ENCODE measurements at places on chromosomes 1 and 21.
A peak's percentile ranks its signal among the peaks of the same experiment; 100 is the strongest.

- no peak for DNase-seq
Measured at GRCh38 chr1:213066363-213066762, 15.3 kb downstream of the RPS6KC1 start.

DNA sequence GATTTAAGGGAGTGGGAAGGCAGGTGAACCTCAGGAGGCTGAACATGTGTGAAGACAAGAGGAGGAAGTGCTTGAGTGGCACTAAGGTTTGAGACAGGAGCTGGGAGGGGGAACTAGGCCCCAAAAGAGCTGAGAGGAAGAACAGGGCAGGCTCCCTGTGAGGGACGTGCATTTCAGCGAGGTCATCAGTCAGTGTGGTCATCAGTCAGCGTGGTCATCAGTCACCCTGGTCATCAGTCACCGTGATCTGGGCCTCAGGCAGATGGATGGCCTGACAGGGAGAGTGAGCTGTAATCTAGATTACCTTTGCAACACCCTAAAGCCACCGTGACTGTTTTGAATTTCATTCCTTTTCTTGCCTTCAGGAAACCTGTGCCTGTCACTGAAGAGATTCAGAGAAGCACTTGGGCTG, 29.1 kb downstream of the VTCN1 start:
- no peak for DNase-seq

- peak; percentile 97 for DNase-seq
Measured at GRCh38 chr1:112700290-112701226, 6.4 kb downstream of the RHOC start.

GRCh38 chr1:109503935-109504334, 5.6 kb downstream of the AMIGO1 start:
- no peak for DNase-seq

DNA sequence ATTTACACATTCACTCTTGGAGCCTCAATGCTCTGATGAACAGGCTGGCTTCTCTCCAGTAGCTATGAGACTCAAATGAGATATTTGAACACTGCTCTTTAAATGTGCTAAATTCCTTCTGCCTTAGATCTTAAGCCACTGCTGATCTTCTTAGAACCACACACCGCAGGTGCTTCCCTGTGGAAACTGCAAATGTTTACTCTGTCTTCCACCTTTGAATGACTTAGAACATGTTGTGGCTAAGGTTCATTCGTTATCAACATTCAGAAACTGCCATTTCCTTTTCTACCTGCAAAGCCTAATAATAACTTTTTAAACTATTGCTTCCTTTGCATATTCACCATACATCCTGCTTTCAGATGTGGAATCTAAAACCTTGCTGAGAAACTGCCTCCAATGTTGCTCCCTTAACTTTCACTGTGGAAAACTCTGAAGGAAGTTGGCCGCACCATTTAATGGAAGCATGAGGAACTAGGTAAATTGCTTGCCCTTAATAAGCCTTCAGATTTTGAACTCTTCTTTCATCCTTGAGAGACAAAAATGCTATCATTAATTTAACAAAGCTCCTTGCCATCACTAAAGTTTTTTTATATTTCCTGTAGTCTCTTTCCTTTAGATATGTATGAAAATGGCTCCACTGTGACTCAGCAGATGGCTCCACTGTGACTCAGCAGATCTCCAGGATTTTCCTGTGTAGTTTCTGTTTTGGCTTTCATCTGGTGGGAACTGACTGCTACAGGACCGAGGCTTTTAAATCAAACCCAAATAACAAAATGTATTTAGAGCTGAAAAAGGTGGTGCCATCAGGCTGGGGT, 143.8 kb downstream of the TNFSF18 start:
- no peak for DNase-seq

- DNase-seq = no peak
Measured at GRCh38 chr1:230899841-230900251, 31.5 kb upstream of the C1orf198 start.

DNA sequence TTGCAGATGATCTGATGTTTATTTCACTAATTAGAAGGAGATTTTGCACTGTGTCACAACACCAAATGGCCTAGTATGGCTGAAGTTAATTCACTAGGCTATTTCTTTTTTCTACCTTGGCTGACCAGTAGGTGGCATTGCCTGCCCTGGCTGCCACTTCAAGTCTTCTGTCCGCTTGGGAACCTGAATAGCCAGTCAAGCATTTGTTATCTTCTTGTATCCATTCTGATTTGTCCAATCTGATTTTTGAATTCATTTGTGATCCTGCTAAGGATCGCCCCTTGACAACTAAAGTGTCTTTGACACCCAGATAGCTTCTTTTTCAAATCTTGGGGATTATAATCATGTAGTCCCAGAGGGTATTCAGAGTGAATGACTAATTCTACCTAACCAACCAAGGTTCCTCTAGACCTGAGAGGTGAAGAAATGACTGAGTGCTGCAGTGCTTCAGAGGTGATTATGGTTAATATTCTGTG, 99.4 kb downstream of the GIPC2 start:
- peak; percentile 72 for DNase-seq

- no peak for DNase-seq
Measured at GRCh38 chr1:22545141-22545540, 18.1 kb upstream of the EPHA8 start.

DNA sequence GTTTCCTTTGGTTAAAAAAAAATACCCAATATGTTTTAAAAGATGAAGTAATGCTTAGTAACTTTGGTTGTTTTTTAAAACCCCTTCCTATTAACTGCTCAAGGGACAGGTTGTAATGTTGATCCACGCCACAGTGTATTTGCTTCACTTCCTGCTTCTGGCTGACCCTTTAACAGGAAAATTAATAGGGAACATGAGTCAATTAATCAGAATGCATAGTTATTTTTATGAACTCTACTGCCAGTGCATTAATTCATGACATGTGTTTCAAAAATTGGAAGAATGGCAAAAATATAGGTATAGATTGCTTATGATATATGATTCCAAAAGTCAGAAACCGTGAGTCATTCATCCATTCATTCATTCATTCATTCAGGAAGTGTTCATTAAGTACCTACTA, 204.8 kb downstream of the SETD4 start:
- DNase-seq = no peak

- no peak for DNase-seq
Measured at GRCh38 chr1:183058851-183059502, 35.8 kb downstream of the LAMC1 start.

DNA sequence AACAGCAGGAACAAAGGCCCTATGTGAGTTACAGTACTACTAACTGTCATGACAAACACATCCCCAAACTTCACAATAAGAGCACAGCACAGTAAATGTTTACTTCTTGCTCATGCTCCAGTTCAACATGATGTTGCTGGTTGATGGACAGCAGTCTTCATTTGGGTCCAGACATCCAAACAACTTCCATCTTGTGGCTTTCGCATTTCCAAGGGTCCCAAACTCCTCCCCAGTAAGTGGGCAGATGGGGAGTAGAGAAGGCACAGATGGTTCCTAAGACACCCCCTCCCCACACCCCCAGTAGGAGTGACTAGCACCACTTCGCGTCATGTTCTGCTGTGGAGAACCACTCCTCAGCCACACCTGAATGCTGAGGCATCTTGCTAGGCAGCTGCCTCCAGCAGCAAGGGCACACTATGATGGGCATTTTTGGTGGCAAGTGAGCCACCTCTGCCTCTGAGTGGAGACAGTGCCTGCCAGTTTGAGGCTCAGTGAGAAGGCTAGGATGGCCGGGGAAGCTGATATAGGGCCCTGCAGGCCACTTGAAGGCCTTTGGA, 32.7 kb upstream of the CD2 start:
- DNase-seq = no peak

- DNase-seq = no peak
Measured at GRCh38 chr1:20893931-20894330, 106.8 kb upstream of the HP1BP3 start.

DNA sequence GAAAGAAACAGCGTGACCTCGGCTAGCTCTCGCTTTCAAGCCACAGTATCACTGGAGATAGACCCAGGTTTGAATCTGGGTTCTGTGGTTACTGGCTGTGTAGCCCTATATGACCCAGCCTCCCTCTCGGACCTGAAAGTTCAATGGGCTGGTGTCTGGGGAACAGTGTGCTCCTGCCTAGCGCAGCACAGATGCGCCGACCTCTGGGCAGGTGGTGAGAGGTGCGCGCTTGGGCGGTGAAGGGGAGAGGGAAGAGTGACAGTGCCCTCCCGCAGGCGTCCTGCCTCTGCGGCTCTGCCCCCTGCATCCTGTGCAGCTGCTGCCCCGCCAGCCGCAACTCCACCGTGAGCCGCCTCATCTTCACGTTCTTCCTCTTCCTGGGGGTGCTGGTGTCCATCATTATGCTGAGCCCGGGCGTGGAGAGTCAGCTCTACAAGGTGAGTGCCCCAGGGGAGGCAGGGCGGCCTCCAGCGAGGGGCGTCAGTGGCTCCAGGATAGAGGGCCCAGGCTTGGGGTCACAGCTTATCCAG, 10.5 kb downstream of the SERINC2 start:
- DNase-seq = peak; percentile 50

GRCh38 chr1:179883040-179883744, 1.1 kb downstream of the TOR1AIP1 start:
- DNase-seq = no peak

DNA sequence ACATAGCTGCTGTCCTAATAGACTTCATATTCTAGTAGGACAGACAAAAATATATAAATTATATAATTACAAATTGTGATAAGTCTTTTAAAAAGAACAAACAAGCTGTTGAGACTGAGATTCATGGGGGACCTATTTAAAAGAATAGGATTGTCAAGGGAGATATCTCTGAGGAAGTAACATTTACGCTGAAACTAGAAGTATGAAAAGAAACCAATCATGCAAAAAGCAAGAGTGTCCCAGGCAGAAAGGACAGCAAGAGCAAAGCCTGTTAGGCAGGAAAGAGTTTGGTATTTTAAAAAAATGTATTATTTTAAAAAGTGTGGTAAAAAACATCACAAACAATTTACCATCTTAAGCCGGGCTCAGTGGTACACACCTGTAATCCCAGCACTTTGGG, 9.1 kb upstream of the METTL13 start:
- no peak for DNase-seq

- no peak for DNase-seq
Measured at GRCh38 chr1:109592916-109593315, 26.5 kb downstream of the GNAT2 start.

- DNase-seq = peak; percentile 43
Measured at GRCh38 chr1:79006564-79006963, at the start of gene ADGRL4. TSS of gene ADGRL4 (minus strand) at chr1:79006730. CDS start at chr1:79006654, 76 bp downstream.

DNA sequence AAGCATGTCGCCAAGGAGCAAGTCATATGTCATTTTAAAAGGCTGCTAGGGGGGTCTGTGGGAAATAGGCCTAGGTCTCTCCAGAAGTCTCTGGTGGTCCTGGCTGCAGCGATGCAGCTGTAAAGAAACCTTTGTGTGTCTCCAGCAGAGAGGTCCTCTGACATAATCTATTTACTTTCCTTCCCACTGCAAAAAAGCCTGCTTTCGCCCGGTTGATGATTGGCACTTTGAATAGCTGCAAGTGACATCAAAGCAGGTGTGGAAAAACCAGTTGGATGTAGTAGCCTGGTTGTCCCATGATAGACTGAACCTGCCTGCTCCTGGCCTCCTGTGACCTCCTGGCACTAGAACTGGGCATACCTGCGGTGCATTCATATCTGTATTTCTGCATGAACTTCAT, 13.8 kb downstream of the RASSF5 start:
- DNase-seq = no peak

DNA sequence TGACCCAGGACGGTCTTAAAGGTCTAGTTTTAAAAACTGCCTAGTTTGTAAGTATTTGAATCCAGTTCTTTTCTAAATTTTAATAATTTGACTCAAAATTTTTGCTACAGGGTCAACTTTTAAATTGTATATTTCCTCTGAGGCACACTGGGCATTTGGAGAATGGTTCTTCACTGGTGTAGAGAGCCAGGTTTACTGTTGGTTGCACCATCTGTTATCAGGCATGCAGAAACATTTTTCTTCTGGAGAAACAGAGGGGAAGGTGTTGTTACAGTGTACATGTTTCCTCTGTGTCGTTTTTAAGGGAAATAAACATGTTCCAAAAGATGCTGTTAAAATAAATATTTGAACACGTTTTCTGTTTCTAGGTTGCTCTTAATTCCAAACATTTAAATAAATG, 39.0 kb upstream of the RWDD3 start:
- DNase-seq = no peak

DNA sequence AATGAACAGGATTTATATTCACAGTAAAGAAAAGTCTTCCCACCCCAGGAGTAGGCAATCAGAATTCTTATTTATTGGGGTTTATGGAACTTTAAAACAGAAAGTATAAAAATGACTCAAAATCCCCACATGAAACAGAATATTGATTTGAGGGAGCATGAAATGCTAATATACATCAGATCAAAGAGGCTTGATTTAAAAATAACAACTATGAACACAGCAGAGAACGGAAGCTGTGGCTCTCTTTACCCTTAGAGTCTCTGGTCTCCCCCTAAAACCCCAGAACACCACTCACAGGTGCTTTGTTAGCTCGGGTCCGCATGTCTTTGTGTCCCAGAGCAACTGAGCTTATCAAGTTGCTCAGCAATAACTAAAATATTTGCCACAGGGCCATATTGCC, 31.2 kb upstream of the FASLG start:
- DNase-seq = no peak

- no peak for DNase-seq
Measured at GRCh38 chr1:10616696-10617095, 141.9 kb downstream of the PEX14 start.

DNA sequence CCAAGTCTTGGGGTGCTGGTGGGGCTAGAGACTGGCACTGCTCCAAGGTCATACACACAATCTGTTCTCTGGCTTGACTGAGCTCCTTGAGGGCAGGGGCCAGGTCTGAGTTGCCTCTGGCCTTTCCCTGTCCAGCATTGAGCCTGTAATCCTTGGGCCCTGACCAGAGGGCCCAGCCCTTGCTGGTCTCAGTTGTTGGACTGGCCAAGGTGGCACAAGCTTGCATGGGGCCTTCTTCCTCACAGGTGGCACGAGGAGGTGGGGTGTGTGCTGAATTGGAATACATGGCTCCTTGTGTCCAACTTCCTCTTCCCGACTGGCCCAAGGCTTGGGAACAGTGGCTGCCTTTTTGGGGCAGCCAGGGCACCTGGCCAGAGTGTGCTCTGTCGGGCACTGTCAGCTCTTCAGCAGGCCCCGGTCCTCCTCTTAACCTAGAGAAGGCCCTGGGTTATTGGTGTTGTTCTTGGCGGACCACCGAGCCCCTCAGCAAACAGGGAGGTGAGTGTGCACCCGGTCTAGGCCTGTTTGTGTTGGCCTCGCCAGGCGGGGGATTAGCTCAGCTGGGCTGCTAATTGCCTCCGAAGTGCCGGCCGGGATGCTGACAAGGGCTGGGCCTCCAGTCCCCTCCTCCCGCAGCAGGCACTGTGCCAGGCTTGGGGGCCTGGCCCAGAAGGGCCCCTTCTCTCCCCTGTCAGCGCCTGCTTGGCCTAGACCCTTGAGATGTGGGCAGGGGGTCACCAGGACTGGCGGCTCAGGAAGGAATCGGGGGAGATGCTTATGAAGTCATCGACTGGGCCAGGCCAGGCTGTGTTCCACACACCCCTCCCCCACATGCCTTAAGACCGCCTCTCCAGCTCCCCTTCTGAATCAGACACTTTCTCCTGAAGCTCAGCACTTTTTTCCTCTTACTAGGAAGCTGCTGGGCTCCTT, 28.5 kb downstream of the WNT4 start:
- DNase-seq = peak; percentile 80
